ENCODE measurements at places on chromosomes 6 and 20. TPM values are rescaled to one million over a fixed set of nuclear protein-coding genes. Genes with fewer than 3 reads are reported as not detected.

DNA sequence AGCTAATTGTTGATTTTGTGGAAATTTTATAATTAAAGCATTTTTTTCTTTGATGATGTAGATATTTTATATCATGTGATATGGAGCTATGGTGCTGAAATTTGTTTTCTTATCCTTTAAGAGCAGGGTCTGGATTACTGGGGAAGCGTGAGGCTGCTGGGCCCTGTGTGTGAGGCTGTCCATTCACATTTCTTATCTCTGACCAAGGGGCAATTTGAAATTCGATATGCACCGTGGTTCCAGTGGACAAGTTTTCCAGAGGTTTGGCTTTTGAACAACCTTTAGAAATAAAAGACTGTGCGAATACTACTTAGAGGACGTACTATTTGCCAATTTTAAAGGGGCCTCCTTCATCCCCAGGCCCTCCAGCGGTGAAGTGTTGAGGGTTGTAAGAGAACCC, 3.7 kb downstream of the ERMARD start:
- no peak for DNase-seq

- peak; percentile 20 for DNase-seq
Observed at GRCh38 chr20:40965671-40966070, 63.0 kb upstream of the TOP1 start.

GRCh38 chr6:113481910-113482309, 375.2 kb upstream of the MARCKS start:
- DNase-seq: no peak

GRCh38 chr6:20200761-20201630, 11.3 kb downstream of the MBOAT1 start:
- DNase-seq: no peak

- DNase-seq: no peak
Observed at GRCh38 chr20:7087803-7088202, 320.3 kb downstream of the BMP2 start.

The HLA-DMB gene
- 108 TPM for polyA plus RNA-seq
